ENCODE measurements at places on chromosomes 11 and 22.

- no peak for DNase-seq
Measured at GRCh38 chr11:33866936-33867335, 24.9 kb downstream of the LMO2 start.

GRCh38 chr11:84722583-84723108 is 904.5 kb downstream of the DLG2 start:
- no peak for DNase-seq

GRCh38 chr22:27238935-27239510 is 562.5 kb downstream of the MN1 start:
- DNase-seq = no peak

- no peak for DNase-seq
Measured at GRCh38 chr22:33332538-33332937, 274.4 kb upstream of the SYN3 start.

- no peak for DNase-seq
Measured at GRCh38 chr11:16603890-16604793, 134.3 kb upstream of the C11orf58 start.

DNA sequence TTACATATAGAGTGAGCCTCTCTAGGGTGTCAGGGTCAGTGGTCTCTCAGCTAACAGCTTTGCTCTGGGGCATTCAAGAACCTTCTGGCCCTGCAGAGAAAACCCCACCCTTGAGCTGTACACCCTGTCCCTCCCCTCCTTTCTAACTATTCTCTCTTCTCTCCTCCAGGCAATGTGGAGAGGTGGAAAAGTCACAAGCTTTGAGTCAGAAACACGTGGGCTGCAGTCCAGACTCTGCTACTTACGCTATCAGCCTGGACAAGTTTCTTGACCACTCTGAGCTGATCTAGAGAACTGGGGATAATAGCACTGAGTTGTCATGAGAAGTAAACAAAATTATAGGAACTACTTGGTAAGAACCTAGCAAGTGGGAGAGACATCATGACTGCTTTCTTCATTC is 10.7 kb upstream of the FAM83F start:
- DNase-seq = no peak

DNA sequence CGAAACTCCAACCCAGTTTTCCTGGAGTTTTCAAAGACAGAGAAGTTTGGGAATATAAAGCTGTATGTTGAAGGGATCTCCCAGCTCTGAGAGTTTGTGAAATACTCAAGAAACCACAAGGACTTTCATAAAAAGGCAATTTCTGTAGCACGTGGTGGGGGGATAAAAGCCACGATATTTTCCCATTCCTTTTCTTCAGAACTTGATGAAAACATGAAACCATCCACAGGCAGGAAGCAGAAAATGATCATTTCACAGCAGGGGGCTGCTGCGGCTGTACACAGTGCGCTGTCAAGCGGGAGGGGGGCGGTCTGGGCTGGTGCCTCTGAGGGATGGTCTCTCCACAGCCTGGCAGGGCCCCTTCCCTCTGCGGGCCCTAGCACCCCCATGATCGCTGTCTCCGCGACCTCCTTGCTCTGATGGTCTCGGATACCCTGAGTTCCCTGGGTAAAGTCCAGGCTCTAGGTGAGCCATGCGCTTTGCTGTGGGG is 423.2 kb downstream of the MN1 start:
- DNase-seq = no peak

DNA sequence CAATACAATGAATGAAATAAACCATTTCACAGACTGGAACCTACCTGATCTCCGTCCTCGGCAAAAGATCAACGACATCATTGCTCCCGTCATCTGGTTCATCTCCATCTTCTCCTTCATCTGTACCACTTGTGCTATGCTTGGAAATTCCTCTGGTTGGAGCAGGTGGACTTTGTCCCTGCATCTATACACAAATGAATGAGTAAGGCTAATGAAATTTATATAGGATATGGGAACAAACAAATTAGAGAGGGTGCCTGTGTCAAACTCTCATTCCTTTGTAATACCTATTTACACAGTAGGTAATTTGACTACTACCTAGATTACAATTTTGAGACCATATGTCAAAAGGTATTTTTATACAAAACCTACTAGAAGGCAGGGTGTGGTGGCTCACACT is 59.4 kb downstream of the F2 start:
- no peak for DNase-seq

DNA sequence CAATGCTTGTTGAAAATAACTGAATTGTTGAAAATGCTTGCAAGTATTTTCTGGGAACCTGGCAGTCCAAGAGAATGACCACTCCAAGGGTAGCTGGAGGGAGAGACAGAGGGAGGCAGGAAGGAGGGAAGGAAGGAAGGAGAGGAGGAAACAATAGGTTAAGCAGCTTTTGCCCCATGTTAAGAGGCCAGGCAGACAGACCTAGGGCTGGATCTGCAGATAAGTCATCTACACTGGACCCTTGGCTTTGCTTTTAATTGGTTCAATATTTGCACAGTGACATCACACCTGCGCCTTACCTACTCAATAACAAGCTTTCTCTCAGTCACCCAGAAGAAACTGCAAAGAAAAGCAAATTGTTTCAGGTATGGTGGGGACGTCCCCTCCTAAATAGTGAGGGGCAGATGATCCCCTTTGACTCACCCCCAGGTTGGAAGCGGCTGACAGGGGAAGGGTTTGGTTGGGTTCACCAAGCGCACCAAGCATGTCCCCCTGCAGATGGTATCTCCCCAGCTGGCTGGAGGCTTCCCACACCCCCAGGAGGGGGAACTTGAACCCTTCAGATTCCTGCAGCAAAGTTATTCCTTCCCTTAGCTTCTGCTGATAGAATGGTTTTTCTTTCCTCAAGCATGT is 24.3 kb downstream of the MYH9 start:
- no peak for DNase-seq

DNA sequence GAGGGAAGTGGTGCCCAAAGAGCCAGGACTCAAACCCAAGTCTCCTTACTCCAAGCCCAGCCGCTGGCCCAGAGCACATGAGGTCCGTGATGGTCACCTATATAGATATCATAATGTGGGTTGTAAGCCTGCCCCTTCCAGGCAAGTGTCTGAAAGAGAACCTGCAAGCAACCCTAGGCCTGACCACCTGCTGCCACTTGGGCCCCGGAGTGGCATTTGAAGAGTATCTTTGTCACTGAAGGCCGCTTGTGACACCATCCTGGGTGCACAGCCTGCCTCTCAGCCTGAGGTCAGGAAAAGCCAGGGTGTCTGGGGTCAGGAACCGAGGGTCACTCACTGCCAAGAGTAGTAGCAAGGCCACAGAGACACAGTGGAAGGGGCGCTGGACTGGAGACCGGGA is 32.4 kb downstream of the OTOG start:
- DNase-seq = no peak

DNA sequence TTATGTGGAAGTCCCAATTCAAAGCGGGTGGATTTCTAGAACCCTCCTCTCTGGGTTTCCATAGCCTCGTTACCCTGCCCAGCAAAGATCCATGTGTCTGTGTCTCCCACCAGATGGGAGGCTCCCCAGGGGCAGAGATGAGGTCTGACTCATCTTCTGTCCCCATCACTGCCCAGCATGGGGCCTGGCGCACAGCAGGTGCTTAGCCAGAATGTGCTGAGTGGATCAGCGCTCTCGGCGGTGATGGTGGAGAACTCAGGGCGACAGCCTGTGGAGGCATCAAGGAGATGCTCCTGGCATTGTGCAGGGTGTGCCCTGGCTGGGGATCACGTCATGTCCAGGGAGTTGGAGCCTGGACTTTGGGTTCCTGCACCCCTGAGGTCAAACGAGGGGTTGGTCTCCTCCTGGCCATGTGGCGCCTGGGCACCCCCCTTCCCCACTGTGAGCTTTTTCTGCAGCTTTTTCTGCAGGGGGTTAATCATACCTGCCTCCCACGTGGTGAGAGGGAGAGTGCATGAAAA is 46.1 kb upstream of the RFPL3 start:
- DNase-seq = no peak

- DNase-seq = no peak
Measured at GRCh38 chr22:42331014-42331413, 60.6 kb upstream of the TCF20 start.

- no peak for DNase-seq
Measured at GRCh38 chr22:30546616-30547015, at the start of gene SEC14L6. Gene SEC14L6 (minus strand): TSS chr22:30546741. CDS start chr22:30546682, 59 bp downstream.

- no peak for DNase-seq
Measured at GRCh38 chr11:117786135-117786870, 10.7 kb downstream of the DSCAML1 start.

- DNase-seq = peak; percentile 69
Measured at GRCh38 chr11:112289588-112290492, 29.2 kb upstream of the PLET1 start.

GRCh38 chr11:105100206-105100605 is 39.4 kb downstream of the CARD18 start:
- no peak for DNase-seq

- no peak for DNase-seq
Measured at GRCh38 chr11:57143459-57143858, 38.3 kb upstream of the LRRC55 start.

DNA sequence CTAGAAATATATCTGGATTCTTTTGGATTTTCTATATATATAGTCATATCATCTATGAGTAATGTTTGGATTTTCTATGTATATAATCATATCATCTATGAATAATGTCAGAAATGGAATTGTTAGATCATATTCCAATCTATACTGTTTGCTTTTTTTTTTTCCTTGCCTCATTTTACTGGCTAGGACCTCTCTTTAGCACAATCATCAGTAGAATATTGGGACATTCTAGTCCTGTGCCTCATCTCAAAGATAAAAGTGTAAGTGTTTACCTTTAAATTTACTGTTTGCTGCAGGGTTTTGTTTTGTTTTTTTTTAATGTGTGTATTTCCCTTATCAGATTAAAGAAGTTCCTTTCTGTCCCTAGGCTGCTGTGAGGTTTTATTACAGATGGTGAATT is 97.0 kb downstream of the C11orf65 start:
- no peak for DNase-seq

DNA sequence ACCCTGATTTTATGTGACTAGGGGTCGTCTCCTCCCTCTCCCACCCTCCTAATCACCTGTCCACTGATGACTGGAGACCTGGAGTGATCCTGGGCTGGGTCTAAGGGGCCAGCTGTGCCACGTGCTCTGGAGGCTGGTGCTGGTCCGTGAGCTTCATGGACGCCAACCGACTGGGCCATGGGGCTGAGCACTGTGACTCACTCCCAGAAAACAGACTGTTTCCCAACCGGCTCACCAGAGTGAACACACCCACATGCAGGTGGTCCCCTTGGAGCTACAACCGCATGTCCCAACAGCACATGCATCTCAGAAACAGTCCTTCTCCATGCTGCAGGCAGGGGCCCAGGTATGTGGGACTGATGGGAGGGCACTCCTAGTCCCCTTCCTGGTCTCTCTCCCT is 14.0 kb upstream of the LMO1 start:
- DNase-seq = no peak

- no peak for DNase-seq
Measured at GRCh38 chr22:46361826-46362202, 26.3 kb downstream of the TRMU start.

DNA sequence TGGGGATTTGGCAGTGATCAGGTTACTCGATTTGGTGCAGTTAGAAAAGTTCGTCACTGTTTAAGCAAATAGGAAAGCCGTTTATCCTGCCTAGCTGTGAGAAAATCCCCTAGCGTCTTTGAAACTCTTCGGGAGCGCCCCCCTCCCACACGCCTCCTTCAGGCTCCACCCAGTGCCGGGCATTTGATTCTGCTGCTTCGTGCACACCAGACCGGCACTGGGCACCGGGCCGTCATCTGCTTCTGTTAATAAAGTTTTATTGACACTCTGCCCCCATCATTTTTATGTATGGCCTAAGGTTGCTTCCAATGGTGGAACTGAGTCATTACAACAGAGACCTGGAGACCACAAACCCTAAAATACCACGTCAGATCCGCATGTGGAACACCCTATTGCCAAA is 50.9 kb downstream of the IGF2 start:
- DNase-seq = no peak

DNA sequence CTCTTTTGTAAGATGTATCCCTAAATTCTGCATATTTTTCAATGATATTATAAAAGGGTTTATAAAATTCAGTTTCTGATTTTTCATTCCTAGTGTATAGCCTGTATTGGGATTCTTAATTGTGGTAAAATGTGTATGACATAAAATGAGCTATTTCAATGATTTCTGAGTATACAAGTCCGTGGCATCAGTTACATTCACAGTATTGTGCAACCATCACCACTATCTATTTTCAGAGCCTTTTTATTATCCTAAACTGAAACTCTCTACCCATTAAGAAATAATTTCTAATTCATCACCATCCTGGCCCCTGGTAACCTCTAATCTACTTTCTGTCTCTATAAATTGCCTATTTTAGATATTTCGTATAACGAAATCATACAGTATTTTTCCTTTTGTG is 39.8 kb downstream of the EIF3F start:
- DNase-seq = no peak

Measured in stimulated activated CD8-positive, alpha-beta memory T cell treated with anti-CD3 and anti-CD28 coated beads, Interleukin-2, amount 100 ng/mL, for 1 hour (primary cell).